Stomach (tissue), 19 donors: ENCODE measurements at places on chromosomes 5 and 9. TPM values are rescaled to one million over a fixed set of nuclear protein-coding genes. Genes with fewer than 3 reads are reported as not detected.

The PCA3 gene
- total RNA-seq = not detected

The DIPK1B gene
- total RNA-seq = 10.4 TPM

The PCDHA2 gene
- not detected for total RNA-seq

The MACIR gene
- total RNA-seq = 23.5 TPM

The SYK gene
- 21.0 TPM for total RNA-seq

The PCDH1 gene
- total RNA-seq = 35.3 TPM

The C1QTNF3 gene
- 78.2 TPM for total RNA-seq

The TRIP13 gene
- 2.2 TPM for total RNA-seq

The GRAMD2B gene
- total RNA-seq = 18.8 TPM

- H3K4me3 ChIP-seq = no peak overlapping the region
- peaks cover 100% of the 10 kb centered on the region for H3K27me3 ChIP-seq
- no peak for DNase-seq
- peaks cover 3% of the 10 kb centered on the region for H3K4me1 ChIP-seq
- no peak overlapping the region for H3K27ac ChIP-seq
- H3K36me3 ChIP-seq = no peaks in the 10 kb centered on the region
Measured at GRCh38 chr9:136198605-136199083, 6.3 kb downstream of the LHX3 start.

DNA sequence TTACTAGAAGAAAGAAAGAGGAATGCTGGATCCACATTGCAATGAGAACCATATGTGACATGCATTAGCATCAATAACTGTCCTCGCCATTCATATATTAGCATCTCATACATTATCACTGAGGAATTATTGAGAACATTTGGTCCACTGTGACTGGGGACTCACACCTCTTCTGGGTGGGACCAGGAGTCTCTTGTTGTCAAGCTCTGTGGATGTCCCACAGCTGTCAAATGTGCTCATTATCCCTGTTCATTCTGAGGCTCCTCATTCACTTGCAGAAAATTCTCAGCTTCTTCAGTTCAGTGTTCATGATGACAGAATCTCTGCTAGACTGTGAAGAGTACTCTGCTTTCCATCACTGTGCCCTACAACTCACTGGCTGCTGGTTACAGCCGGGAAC lies 109.4 kb downstream of the PJA2 start:
- H3K27ac ChIP-seq = no peak overlapping the region
- H3K4me3 ChIP-seq = no peak overlapping the region
- H3K4me1 ChIP-seq = no peaks in the 10 kb centered on the region
- no peaks in the 10 kb centered on the region for H3K36me3 ChIP-seq

DNA sequence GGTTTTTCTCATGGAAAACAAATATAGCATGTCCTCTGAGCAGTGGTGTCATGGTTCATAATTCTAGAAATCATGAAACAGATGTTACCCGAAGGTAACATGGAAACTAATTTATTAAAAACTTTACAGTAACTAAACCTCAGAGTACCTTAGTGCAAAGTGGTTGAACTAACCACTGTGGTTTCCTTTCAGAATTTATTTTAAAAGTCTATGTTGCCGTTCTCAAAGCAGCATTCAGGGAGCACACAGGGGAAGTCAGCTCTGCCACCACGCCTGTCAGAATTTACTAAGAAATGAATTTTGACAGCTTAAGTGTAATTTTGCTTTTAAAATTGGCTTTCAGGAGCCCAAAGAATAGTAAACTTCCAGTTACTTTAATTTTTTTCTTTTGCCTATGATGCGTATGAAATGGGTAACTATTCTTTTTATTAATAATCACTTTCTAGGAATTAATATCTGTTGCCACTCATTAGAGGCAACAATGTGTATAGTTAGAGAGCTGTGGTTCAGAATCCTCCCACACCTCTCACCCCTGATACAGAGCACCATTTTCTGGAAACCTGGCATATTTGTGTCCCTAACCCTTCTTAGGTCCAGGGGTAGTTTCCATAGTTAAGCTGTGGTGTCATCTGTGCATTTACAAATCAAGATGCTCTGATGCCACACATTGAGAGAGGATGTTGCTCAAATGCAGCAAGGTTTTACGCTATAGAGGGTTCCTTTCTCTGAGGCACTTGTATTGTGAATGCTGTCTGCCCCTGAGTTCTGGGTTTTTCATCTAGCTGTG lies 202.6 kb downstream of the ZSWIM6 start:
- no peak overlapping the region for H3K4me3 ChIP-seq
- H3K4me1 ChIP-seq = no peaks in the 10 kb centered on the region
- DNase-seq = no peak
- peaks cover 89% of the 10 kb centered on the region for H3K36me3 ChIP-seq
- no peak overlapping the region for H3K27ac ChIP-seq

GRCh38 chr9:75880618-75881017 lies 9.9 kb upstream of the PCSK5 start:
- no peak overlapping the region for H3K27ac ChIP-seq
- H3K27me3 ChIP-seq = no peaks in the 10 kb centered on the region
- H3K36me3 ChIP-seq = no peaks in the 10 kb centered on the region
- no peak for DNase-seq
- H3K4me3 ChIP-seq = no peak overlapping the region

DNA sequence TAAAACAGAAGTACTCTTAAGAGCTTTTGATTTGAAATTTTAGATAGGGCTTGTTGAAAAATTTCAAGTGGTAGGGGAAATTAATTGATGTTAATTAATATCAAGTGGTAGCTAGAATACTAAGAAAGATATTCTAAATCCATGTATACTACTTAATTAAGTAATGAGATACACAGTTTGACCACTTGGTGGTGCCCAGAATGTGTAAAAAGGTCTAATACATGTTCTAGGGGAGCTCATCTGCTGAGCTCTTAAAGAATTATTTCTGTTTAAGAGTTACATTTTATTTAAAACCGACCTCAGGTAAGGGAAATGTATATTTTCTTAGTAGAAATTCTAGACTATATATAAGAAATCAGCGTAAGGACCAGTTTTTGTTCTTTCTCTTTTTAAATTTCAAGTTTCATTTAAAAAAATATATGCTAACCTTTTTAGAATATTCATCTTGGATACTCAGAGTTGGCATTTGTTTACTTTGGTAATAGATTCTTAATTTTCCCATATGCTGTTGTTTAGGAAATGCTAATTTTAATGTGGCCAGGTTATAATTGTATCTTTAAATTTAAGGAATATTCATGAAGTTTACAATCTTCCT lies 61.5 kb downstream of the LNPEP start:
- H3K27ac ChIP-seq = no peak overlapping the region
- no peaks in the 10 kb centered on the region for H3K27me3 ChIP-seq

GRCh38 chr5:31936683-31937082 lies 237.4 kb downstream of the GOLPH3 start:
- H3K4me1 ChIP-seq = peaks cover 11% of the 10 kb centered on the region
- no peaks in the 10 kb centered on the region for H3K36me3 ChIP-seq
- DNase-seq = peak; percentile 72
- H3K4me3 ChIP-seq = no peak overlapping the region
- no peaks in the 10 kb centered on the region for H3K27me3 ChIP-seq

GRCh38 chr5:6350277-6351090 lies 27.9 kb downstream of the MED10 start:
- H3K27ac ChIP-seq = no peak overlapping the region
- H3K27me3 ChIP-seq = no peaks in the 10 kb centered on the region
- H3K4me1 ChIP-seq = no peaks in the 10 kb centered on the region
- no peaks in the 10 kb centered on the region for H3K36me3 ChIP-seq
- no peak overlapping the region for H3K4me3 ChIP-seq
- no peak for DNase-seq

DNA sequence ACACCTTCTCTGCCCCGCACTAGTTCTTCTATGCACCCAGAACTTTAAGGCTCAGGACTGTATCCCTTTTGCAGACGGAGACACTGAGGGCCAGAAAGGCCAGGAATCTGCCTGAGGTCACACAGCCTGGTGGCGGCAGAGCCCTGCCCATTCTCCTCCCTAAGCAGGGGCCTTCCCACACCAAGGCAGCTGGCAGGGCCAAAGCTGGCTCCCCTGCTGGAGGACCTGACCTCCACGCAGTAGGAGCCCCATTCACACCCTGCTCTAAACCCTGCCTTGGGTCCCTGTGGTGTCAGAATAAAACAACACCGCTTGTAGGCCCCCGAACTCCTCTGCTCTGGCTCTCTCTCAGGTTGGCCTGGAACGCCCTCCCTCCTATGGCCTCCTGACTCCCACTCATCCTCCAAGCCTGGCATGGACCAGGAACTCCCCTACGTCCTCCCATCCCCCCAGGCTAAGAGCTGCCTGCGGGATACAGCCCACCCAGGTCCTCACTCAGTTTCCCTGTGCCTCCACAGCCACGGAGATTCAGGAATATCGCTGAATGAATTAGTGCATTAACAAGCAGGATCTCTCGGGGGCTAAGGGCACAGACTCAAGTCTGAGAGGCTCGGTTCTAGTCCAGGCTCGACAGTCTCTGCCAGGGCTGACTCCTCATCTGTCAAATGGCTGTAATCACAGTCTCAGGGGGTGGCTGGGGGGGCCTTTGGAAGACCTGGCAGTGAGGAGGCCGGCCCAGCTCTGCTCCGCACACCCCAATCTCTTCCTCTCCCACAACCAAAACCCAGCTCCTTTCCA lies 2.8 kb downstream of the ST6GALNAC6 start:
- peaks cover 51% of the 10 kb centered on the region for H3K36me3 ChIP-seq
- peaks cover 56% of the 10 kb centered on the region for H3K4me1 ChIP-seq
- H3K4me3 ChIP-seq = peak overlapping the region; percentile 82
- DNase-seq = no peak
- H3K27ac ChIP-seq = peak overlapping the region; percentile 94

DNA sequence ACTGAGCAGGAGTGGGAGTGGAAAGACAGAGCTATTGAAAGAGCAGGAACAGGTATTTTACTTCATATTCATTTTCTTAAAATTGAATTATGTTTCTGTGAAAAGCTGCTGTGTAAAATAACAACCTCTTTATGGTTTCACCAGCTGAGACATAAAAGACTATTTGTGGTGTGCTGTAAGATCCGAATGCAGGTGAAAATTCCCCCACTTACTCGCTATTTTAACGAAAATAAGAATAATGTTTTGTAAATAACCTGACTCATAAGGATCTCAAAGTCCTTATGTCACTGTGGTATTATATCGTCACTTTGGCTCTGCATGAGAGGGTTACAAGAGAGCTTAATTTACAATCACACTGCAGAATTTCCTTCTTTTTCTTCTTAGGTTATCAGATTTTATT lies 65.3 kb upstream of the NFIB start:
- no peak overlapping the region for H3K4me3 ChIP-seq
- no peak overlapping the region for H3K27ac ChIP-seq
- DNase-seq = no peak
- H3K36me3 ChIP-seq = no peaks in the 10 kb centered on the region
- H3K27me3 ChIP-seq = no peaks in the 10 kb centered on the region

DNA sequence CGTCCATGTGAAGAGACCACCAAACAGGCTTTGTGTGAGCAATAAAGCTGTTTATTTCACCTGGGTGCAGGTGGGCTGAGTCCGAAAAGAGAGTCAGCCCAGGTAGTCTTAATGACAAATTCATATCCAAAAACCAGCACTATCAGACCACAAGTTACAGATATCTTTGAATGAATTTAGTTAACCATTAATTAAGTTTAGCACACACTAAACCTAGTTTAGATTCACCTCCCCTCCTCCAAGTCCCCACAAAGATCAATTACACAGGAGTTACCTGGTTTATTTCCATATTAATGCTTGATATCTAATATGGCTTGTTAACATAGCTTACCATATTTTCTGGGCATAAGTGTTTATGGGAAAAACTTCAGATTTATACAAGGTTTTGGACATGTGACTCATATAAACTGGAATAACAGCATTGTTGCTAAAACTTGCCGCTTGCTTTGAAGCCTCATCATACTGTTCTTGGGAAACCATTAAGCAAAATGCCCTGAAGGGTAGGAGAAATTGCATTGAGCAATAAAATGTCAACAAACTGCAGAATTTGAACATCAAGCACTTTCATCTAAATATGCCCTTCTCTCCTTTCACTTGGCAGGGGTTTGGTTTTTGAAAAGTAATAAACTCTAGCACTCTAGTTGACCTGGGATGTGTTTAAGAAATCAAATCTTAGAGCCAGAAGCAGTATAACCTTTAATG lies 166.9 kb downstream of the SNCAIP start:
- H3K36me3 ChIP-seq = no peaks in the 10 kb centered on the region
- no peaks in the 10 kb centered on the region for H3K27me3 ChIP-seq
- H3K4me3 ChIP-seq = no peak overlapping the region
- no peaks in the 10 kb centered on the region for H3K4me1 ChIP-seq

DNA sequence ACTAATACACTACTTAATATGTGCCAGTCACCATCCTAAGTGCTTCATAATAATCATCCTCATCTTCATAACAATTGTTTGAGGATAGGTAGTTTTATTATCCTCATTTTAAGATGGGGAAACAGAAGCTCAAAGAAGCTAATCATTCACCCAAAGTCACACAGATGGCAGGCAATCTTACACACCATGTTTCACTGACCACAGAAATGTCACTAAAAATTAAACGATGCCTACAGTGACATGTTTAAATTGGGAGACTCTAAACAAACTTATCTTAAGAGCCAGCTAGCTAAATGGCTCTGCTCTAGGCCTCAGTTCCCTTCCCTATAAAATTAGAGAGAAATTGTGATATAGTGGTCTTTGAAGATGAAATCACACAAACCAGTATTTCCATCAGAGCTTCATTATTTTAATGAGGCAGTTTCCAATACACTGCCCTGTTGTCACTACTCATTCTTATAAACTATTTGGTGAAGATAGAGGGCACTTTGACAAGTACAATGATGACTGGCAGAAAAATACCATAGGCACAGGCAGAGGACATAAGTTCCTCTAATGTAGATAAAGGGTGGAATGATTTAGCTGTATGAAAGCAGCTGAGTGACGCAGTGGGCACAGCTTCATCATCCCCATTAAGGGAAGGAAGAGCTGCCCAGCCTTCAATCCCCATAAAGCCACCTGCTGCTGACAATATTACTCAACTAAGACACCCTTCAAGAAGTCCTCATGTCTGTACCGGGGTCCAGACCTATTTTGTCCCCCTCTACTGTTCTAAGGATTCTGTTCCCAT lies 224.1 kb downstream of the ACTL7B start:
- H3K27ac ChIP-seq = no peak overlapping the region
- no peaks in the 10 kb centered on the region for H3K36me3 ChIP-seq
- H3K4me1 ChIP-seq = no peaks in the 10 kb centered on the region
- no peaks in the 10 kb centered on the region for H3K27me3 ChIP-seq
- DNase-seq = no peak

GRCh38 chr5:141564216-141564692 lies 54.5 kb downstream of the DIAPH1 start:
- H3K27ac ChIP-seq = peak overlapping the region; percentile 72
- H3K4me1 ChIP-seq = peaks cover 52% of the 10 kb centered on the region
- no peak overlapping the region for H3K4me3 ChIP-seq

GRCh38 chr5:56106837-56107236 lies 112.1 kb upstream of the IL6ST start:
- H3K4me1 ChIP-seq = no peaks in the 10 kb centered on the region
- no peaks in the 10 kb centered on the region for H3K27me3 ChIP-seq
- H3K36me3 ChIP-seq = no peaks in the 10 kb centered on the region
- no peak overlapping the region for H3K27ac ChIP-seq
- no peak for DNase-seq

DNA sequence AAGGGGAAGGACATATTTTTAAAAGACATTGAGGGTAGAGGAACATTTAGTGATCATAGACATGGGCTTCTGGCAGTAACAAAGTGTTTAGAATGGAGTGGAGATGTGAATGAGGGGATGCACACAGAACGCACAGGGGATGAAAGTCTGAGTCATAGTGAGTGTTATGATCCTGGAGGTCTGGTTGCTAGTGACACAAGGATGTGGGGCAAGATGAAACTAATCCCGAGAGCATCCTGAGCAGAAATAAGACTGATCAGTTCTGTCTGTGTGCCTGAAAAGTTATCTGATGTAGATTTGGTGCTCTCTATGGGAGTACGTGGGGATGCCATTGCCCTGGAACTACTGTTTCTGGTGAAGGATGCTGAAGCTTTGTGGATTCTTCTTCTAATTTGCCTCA lies 141.1 kb downstream of the CHSY3 start:
- H3K4me3 ChIP-seq = no peak overlapping the region
- no peak overlapping the region for H3K27ac ChIP-seq
- H3K27me3 ChIP-seq = no peaks in the 10 kb centered on the region
- H3K4me1 ChIP-seq = no peaks in the 10 kb centered on the region
